Skeletal muscle tissue (tissue), 5 donors: ENCODE measurements at places on chromosomes 7 and 10. TPM values are rescaled to one million over a fixed set of nuclear protein-coding genes. Genes with fewer than 3 reads are reported as not detected.

PRF1 gene
- total RNA-seq, result 2.1 TPM

C7orf57 gene
- total RNA-seq, result not detected

ASZ1 gene
- not detected for total RNA-seq

CYP3A5 gene
- 1.0 TPM for total RNA-seq

MYH16 gene
- total RNA-seq, result not detected

UNCX gene
- total RNA-seq, result not detected
